Astrocyte of the cerebellum (primary cell): ENCODE measurements at places on chromosomes 16 and 17.

DNA sequence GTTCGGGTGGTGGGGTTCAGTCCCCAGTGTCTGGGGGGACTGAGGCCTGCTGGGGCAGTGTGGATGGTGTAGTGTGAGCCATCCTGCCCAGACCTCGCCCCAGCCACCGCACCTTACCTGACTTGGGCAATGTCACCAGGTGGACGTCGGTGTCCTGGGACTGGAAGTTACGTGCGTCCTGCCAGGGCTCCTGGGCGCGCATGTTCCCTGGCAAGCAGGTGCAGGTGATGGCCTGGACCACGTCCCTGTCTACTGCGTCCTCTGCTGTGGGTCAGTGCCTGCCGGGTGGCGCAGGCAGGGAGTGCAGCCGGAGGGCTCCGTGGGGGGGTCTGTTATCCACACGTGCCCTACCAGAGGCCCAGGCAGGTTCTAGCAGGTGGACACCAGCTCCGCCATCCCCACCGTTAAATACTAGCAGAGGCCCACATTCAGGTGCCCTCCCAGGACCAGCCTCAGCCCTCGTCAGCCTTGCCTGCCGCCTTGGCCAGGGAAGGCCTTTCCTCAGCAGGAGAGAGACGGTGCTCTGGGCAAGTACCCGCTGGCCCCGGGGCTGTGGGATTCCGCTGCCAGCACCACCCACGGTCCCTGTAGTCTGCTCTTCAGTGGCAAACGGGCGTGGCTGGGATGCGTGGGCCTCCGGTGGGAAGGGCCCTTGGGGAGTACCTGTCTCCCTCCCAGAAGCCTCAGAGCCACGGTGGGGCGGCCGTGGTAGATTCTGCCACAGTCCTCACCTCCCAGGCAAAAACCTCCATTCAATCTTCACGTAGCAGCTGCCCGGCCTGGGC lies 8.1 kb upstream of the DPEP1 start:
- no peak for DNase-seq

DNA sequence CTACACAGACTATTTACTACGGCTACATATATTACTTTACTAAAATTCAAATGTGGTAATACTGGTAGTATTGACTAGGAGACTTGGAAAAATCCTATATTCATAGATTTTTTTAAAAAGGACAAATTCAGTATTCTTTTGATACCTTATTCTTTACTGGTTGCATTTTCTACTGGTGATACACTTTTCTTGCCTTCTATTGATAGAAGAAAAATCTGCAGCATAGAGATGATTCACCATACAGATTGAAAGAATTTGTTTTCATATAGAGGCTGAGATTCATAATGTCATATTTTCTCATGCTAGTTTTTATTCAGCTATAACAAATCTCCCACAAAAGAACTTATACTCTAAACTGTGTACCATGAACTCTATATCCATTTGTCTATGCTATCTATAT lies 195.4 kb upstream of the C17orf78 start:
- no peak for DNase-seq

GRCh38 chr17:68505951-68506350 lies 6.3 kb upstream of the PRKAR1A start:
- no peak for DNase-seq

- DNase-seq = no peak
Observed at GRCh38 chr16:4947722-4948503, 10.2 kb upstream of the SEC14L5 start.

DNA sequence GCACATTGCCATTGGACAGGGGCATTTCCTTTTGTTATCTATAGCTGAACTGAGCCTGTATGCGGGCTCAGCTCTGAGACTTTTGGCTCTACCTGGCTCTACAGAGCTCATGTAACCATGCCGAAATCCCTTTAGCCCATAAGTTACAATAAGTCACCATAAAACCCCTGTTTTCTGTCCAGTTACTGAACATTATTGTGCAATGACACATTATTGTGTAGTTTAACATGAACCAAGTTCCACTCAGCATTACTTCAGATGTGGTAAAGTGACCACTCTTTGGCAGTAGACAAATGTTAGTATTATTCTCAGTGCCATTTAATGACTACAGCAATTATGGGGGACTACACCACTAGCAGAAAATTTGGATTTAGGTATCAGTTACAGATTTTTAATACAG lies 65.4 kb upstream of the RASL10B start:
- no peak for DNase-seq

GRCh38 chr17:51401279-51401678 lies 140.9 kb downstream of the UTP18 start:
- no peak for DNase-seq

- DNase-seq = peak; percentile 46
Observed at GRCh38 chr16:79640513-79641360, 40.2 kb upstream of the MAF start.

GRCh38 chr16:30764086-30764485 lies 2.0 kb downstream of the RNF40 start:
- DNase-seq = no peak
